ENCODE measurements at places on chromosomes 5 and 9. TPM values are rescaled to one million over a fixed set of nuclear protein-coding genes. Genes with fewer than 3 reads are reported as not detected.
A peak's percentile ranks its signal among the peaks of the same experiment; 100 is the strongest.

- DNase-seq, result no peak
Observed at GRCh38 chr5:118678746-118679145, 309.6 kb downstream of the DTWD2 start.

DNA sequence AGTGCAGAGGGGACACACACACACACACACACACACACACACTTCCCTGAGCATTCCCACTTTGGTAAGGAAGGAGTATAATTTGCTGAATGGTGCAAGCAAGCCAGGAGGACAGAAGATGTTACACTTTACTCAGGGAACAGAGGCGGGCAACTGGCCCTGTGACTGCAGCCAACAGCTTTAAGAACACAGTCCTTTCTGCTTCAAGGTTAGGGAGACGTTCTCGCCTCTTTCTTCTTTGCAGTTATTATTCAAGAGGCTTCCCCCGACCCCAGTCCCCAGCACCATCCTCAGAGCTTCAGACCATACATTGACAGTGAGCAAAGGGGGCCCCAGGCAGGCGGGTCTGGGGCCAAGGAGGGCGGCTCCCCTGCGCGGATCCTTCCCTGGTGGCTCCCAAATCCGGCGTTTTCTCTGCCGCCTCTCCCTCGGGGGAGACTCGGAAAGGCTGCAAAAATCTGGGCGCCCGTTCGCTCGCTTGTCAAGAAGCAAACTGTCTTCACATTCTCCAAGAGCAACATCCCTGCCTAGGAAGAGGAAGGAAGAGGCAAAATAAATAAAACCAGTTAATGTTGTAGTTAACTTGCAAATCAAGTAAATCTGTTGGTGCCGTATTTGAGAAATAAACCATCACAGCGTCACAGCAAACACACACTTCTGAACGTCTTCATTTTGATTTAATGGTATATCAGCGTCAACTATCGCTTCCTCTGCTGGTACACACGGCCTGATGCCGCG is 3.8 kb upstream of the LHX2 start:
- no peak for DNase-seq

- no peak for DNase-seq
Observed at GRCh38 chr9:122393284-122393983, 22.6 kb downstream of the PTGS1 start.

DNA sequence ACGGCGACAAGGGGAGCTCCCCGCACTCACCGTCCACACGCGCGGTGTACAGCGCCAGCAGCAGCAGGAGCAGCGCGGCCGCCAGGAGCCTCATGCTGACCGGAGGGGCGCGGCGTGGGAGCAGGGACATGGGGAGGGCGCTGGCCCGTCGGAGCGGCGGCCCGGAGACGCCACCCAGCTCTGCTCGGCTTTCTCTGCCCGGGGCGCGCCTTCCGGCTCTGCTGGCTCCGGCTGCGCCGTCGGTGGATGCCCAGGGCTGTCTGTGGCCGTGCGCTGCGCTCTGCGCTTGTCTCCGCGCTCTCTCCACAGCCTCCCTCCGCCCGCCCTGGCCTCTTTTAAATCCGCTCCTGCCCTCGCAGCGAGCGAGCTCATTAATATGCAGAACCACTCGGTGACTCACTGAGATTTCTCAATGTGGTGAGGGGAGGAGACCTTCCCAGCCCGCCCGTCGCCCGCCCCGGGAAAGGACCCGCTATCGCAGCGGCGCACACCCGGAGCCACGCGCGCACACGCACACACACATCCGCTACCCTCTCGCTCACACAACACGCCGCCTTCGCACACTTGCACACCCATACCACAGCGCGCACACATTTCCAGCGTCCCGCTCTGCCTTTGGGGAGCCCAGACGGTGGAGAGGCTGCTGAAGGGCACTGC is at the start of gene CXCL14:
Gene CXCL14, minus strand, starts transcription at position 307 of the 657 bp plus-strand sequence. Its CDS starts 213 bp downstream, at position 94.
- DNase-seq, result peak; percentile 51

GRCh38 chr5:78638423-78638822 is 10.1 kb downstream of the LHFPL2 start:
- no peak for DNase-seq

The UGT3A2 gene
- not detected for total RNA-seq

The PCDHGA3 gene
- total RNA-seq, result 1.7 TPM

Measured in upper lobe of left lung (tissue), 6 donors.